ENCODE measurements at places on chromosomes 4 and X.

DNA sequence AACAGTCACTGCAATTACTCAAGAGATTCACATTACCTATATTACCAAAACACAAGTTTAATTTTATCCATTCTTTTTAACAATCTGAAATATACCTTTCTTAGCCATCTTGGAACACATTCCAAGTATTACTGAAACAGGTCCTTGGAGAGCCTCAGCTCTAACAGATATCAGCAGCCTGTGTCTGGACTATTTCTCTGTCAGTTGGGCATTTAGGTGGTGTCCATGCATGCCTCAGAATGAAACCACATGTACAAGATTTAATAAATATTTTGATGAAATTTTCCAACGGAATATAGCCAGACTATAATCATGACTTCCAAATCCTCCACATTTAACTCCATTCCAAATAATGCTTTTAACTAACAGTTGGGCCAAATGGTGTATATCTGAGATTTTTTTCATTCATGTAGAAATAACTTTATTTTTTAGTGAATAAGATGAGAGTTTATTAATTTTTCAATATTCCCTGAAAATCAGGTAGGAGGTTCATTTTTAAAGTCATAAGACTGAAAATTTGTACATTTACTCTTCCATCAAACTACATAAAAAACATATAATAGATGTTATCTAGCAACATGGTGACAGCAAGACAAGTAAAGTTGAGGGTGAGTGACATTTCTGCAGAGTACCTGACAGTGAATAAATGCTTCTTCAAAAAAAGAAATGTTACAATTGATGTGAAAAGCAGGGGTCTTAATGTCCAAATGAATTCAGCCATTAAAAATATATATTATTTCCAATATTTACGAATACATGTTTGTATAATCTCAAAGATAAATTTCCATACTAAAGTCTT, 174.2 kb downstream of the DCHS2 start:
- DNase-seq = no peak

- DNase-seq = no peak
Measured at GRCh38 chr4:23855912-23856605, 33.8 kb downstream of the PPARGC1A start.

DNA sequence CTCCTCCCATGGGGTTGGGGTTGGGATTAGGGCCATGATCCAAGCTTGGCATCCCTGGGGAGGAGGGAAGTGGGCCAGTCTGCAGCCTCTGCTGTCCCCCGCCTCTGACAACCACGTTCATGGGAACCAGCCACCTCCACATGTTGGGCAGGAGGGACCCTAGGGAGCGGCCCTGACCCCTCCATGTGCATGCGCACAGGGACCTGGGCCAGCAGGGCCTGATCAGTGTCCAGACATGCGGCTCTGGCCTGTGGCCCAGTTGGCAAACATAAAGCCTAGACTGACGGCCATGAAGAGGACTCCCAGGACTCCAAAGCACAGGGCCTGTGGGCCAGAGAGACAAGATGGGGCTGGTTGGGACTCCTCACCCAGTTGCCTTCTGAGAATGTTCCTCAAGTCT, 11.3 kb downstream of the SLC38A5 start:
- no peak for DNase-seq

GRCh38 chrX:25427873-25428555, 412.2 kb upstream of the ARX start:
- DNase-seq = no peak

DNA sequence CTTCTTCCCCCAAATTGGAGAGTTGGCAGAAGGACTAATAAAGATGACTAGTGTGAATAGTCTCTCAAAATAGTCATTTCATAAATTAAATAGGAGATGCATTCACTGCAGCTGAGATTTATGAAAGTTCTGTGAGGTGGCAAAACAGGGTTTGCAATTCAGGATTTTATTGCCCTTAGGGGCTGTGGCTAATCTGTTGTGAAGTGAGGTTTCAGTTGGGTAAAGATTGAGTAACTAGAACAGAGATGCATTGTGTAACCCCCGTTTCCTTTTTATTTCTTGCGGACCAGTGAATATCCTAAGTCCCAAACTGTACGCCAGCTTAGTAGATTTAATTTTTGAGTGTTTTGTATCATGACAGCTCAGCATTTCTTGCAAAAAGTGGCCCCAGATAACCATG, 16.2 kb upstream of the SCRG1 start:
- DNase-seq = no peak

DNA sequence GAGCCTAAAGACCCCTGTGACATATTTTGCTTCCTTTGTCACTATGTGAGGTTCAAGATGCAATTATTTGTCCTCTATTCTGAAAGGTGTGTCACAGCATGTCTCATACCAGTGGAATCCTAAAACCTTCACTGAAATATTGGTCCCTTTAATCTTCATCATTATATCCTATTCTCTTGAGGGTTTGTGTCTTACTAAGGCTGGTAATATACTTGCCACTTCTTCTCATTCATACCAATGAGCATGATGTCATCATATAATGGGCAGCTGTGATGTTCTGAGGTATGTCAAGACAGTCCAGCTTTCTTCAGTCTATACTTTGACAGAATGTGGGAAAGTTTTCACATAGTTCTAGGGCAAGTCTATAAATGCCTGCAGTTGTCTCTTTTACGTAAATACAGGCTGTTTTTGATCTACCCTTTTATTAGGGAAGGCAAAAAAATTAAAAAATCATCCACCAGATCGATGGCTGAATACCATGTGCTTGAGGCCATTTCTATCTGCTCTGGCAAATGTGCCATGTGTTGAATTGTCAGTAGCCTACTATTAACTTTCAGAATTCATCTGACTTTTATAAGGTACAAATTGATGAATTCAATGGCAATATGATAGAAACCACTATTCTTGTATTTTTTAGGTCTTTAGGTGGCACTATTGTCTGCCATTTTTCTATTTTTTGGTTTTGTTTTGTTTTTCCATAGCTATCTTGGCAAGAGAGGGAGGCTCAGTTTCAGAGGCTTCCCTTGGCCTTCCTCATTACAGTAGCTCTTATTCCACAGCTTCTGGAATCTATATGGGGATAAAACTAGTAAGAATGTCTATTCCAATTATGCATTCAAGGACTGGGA, 209.0 kb downstream of the PPARGC1A start:
- DNase-seq = no peak
